Epithelial cell of umbilical artery (primary cell): ENCODE measurements at places on chromosomes 6 and 20. TPM values are rescaled to one million over a fixed set of nuclear protein-coding genes. Genes with fewer than 3 reads are reported as not detected.

EPPIN gene
- not detected in 2 replicates for total RNA-seq

RIPOR2 gene
- 0.46 TPM in 1 of 2 replicates, not detected in the other for total RNA-seq

RAD21L1 gene
- total RNA-seq: 0.15 TPM in 1 of 2 replicates, not detected in the other

FOXO3 gene
- 7.5 and 10.9 TPM in 2 replicates for total RNA-seq

HNF4A gene
- total RNA-seq: not detected in 2 replicates
